Left colon (tissue), 2 donors: ENCODE measurements at places on chromosomes 4 and X. TPM values are rescaled to one million over a fixed set of nuclear protein-coding genes. Genes with fewer than 3 reads are reported as not detected.

The TREX2 gene
- total RNA-seq, result 0.73 TPM

The KLHL34 gene
- 2.7 TPM for total RNA-seq

- DNase-seq, result no peak
Measured at GRCh38 chr4:20178902-20179576, 72.7 kb upstream of the SLIT2 start.

- DNase-seq, result no peak
Measured at GRCh38 chr4:113604955-113605354, 156.6 kb downstream of the CAMK2D start.

GRCh38 chr4:75498041-75498440, 16.2 kb downstream of the RCHY1 start:
- no peak for DNase-seq

DNA sequence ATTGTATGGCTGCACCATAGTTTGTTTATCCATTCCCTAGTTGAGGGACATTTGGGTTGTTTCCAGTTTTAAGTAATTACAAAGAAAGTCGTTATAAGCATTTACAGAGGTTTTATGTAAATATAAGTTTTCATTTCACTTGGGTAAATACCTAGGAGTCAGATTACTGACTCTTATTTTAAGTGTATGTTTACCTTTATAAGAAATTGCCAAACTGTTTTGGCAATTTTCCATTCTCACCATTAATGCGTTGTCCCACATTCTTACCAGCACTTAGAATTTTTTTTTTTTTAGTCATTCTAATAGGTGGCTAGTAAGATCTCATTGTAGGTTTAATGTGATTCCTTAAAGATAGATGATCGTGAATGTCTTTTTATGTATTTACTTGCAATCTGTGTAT, 121.5 kb upstream of the NR3C2 start:
- DNase-seq, result no peak

DNA sequence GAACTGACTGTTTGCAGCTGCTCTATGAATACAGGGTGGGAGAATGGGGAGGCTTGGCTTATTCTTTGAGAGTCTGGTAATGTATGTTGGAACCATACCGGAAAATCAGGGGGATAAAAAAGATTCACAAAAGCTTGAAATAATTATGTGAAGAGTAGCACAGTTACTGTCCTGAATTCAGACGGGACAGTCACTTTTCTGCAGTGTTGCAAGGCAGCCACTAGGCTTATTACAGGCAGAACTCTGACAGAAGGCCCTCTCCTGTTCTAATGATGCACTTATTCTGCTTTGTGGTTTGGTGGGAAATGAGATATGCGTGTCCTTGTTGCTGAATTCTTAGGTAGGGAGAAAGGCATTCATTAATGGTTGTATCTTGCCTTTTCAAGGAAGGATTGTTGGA, 37.2 kb downstream of the GUCY1B1 start:
- no peak for DNase-seq

GRCh38 chr4:27986476-27986875, 1125.8 kb downstream of the STIM2 start:
- DNase-seq, result no peak
